ENCODE measurements at places on chromosomes 1 and 21. TPM values are rescaled to one million over a fixed set of nuclear protein-coding genes. Genes with fewer than 3 reads are reported as not detected.

- no peak for DNase-seq
Measured at GRCh38 chr1:9633493-9633892, 18.0 kb upstream of the PIK3CD start.

Gene GSTM1
- polyA plus RNA-seq = 3.3 TPM

Gene INAVA
- polyA plus RNA-seq = 34.8 TPM

Gene MAGOH
- 94.4 TPM for polyA plus RNA-seq

- DNase-seq = no peak
Measured at GRCh38 chr1:63466759-63467158, 56.3 kb downstream of the ITGB3BP start.

DNA sequence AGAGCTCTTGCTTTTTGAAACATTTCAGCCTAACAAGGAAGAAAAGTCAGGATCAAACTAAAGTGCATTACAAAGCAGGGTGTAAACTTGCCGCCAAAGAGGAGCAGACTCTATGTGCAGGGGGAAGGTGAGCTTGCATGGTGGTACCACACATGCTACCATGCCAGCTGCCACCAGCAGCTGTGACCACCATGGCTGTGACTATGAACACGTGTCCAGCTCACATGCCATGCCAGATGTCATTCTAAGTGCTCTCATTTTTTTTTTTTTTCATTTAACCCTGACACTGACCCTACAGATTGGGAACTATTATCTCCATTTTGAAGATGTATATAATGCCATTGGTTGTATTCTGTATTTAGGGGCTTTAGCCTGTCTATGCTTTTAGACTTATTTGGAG lies 79.0 kb downstream of the PCP4 start:
- no peak for DNase-seq

GRCh38 chr21:29649406-29649814 lies 290.4 kb downstream of the GRIK1 start:
- DNase-seq = no peak

GRCh38 chr1:151944857-151945575 lies 35.7 kb upstream of the THEM4 start:
- DNase-seq = no peak

Measured in left renal cortex interstitium (tissue), 4 donors.